ENCODE measurements at places on chromosomes 4 and X.

- no peak for DNase-seq
Observed at GRCh38 chr4:62070291-62070852, 870.2 kb downstream of the ADGRL3 start.

DNA sequence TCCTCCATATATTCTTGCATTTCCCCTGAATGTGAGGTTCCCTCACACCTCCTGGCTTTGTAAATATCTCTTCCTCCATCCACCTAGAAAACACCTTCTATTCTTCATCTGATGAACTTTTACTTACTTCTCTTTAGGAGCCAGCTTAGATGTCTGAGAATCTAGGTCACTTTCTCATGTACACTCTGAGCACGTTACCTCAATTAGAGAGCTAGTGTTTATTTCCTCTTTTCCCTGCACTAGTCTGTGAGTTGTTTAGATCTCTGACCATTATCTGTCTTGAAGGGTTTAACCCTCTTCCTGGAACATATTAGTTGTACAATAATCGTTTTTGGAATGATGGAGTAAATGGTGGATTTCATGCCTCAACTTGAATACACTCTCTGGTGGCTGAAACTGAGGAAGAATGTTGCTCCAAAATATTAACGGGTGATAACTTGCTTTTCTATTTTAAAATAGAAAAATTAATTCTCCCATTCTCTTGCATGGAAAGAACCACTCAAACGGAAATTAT, 8.5 kb upstream of the NEIL3 start:
- no peak for DNase-seq

- no peak for DNase-seq
Observed at GRCh38 chr4:8394061-8394519, 46.4 kb downstream of the ACOX3 start.

DNA sequence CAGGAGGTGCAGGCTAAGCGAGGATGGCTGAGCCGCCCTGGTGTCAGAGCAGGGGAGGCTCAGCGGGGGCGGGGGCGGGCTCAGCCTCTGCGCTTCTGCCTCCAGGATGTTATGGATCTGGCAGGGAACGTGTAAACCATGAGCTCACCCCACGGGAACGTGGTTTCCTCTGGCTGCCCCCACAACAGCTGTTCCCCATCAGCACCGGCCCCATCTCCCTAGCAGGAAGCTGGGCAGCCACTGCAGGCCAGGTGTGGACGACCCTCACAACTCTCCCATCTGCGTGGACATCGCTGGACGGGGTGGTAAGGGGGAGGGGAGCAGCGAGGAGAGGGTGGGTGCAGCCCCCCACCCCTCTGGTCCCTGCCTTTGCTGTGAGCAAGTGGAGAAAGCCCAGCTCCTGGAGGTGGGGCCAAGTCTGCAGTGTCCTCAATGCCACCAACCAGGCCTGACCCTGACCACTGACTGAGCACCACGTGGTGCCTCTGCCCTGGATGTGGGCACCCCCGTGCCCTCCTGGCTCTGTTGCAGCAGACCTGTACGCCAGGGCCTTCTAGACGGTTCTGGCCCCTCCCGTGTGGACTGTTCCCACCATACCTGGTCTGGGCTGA, 28.1 kb upstream of the SPON2 start:
- no peak for DNase-seq

DNA sequence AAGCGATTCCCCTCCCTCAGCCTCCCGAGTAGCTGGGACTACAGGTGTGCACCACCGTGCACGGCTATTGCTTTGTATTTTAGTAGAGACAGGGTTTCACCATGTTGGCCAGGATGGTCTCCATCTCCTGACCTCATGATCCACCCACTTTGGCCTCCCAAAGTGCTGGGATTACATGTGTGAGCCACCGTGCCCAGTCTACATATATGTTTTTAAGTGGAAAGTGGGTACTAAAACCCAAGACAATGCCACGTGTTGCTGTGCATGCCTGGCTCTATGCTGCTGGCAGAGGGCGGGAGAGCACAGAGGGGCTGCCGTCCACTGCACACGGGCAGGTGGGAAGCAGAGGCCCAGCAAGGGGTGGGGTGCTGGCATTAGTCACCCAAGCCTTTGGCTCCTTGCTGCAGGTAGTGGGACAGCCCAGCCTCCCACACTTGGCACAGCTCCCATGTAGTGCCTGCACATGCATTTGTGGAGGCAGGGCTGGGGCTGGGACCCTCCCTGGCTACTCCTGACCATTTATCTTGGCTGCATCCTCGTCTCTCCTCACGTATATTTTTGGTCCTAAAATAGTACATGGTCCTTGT, 3.5 kb downstream of the EMD start:
- no peak for DNase-seq

DNA sequence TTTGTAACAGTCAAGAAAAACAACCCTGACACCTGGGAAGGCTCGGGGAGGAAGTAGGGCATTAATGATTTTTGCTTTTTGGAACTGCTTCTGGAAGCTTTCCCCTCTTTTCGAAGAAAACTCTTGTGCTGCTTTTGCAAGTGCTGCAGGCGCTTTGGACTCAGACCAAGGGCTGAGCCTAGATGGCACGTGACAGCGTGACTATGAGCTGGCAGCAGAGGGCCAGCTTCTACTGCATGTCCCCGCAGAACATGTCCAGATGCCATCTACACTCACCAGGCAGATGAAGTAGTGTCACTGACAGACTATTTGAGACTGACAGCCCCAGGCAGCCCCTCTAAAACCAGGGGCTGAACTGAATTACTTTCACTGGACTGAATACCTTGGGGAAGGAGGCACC, 6.2 kb downstream of the NR0B1 start:
- DNase-seq: no peak

DNA sequence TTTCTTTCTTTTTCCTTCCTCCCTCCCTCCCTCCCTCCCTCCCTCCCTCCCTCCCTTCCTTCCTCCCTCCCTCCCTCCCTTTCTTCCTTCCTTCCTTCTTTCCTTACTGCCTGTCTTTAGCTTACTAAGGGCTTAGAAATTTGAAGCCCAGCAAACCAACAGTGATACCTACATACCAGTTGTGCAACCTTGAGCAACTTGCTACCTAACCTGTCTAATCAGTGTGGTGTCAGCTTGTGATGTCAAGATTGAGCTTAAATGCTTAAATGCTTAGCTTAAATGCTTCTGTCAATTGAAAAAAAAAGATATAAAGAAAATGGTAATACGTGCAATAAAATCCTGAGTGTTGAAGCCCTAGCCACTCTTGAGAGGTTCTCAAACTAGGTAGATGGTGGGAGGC, 728.6 kb downstream of the TRIML1 start:
- DNase-seq: no peak

GRCh38 chrX:46588263-46588662, 14.7 kb downstream of the CHST7 start:
- no peak for DNase-seq

DNA sequence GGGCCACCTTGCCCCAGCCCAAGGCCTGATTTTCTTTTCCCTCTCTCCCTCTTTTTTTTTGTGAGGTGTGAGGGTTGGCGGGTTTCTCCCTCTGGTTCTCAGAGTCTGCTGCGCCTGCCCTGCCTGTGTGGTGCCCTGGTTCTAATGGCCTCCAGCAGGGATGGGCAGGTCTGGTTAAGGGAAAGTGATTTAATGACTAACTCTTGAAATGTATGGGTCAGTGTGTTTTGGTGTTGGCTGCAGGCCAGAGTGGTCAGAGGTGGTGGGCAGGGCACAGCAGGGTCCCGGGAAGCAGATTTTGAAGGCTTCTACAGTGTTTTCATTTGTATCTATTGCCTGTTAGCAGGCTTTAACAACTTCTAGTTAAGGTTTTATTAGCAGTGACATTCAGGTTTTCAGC, 39.0 kb downstream of the JADE1 start:
- DNase-seq: no peak

GRCh38 chr4:98210281-98210680, 50.9 kb upstream of the RAP1GDS1 start:
- DNase-seq: no peak

GRCh38 chr4:25007598-25007997, 23.1 kb downstream of the LGI2 start:
- DNase-seq: no peak
